ENCODE measurements at places on chromosomes 11 and 22.

DNA sequence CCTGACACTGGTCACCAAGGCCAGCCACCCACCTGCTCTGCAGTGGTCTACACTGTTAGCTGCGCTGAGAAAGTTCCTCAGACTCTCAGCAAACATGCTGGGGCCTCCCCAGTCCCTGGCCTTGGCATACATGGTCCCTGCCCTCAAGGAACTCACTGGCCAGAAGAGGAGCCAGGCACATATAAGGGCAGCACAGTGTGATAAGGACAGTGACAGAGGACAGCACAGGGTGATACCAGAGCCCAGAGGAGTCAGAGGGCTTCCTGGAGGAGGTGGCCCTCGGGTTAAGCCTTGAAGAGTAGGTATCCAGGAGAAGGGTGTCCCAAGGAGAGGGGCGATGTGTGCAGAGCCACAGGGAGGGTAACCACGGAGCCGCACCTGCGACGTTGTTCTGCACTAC is 624 bp downstream of the ART1 start:
- DNase-seq, result no peak

- DNase-seq, result no peak
These were observed 517.3 kb downstream of the BRD1 start for GRCh38 chr22:49310354-49310753.

DNA sequence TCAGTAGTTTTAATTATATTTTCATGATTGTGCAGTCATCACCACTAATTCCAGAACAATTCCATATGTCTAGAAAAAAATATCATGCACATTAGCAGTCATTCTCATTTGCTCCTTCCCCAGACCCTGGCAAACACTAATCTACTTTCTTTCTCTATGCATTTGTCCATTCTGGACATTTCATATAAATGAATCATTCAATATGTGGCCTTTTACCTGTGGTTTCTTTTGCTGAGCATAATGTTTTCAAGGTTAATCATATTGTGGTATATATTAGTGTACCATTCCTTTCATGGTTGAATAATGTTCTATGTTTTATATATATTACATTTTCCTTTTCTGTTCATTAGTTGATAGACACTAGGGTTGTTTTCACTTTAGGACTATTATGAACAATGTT is 811.1 kb upstream of the RAG2 start:
- DNase-seq, result no peak

DNA sequence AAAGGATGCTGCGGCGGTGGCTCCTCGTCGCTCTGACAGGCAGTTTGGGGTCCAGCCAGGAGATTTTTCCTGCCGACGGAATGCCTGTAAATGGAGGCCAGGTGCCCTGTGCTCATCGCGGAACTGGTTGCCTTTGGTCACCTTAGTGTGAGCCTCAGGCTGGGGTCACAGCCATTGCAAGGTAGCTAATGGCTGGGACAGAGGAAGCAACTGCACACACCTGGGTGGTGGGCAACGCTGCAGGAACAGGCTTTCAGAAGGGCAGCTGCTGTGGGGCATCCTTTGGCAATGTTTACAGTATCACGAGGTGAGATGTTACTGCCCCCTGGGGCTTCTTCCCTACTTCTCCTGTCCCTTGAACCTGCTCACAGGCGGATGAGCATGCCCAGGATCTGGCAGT is 205.5 kb downstream of the GRIK4 start:
- no peak for DNase-seq

DNA sequence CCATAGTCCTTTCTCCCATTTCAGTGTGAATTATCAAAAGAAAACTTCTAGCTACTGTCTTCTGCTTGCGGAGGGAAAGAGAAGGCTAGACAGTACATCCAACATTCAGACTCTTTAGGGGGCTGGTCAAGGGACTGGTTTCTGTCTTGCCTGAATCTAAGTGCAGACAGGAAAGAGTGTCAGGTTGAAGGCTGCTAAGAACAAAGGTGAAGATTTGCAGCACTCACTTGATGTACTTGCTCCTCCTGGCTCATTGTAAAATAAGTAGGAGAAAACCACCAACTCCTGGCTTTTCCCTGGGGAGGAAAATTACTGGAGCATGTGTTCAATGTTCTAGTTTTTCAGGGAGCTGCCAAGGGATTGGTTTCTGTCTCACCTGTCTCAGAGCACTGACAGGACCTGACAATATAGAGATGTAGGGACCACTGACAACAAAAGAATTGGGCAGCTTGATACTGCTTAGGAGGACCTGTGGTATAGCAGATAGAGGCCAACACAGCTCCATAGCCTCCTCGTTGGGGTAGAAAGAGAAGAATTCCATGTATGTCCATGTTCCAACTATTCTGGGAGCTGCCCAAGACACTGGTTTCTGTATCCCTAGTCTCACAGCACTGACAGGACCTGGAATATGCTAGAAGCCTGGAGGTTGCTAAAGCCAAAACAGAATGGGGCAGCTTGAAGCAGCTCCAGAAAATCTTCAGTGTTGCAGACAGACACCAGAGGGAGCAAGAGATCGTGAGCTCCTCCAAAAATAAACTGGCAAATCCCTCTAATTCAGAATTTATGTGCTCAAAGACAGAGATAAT is 39.7 kb upstream of the MMP12 start:
- DNase-seq, result no peak

DNA sequence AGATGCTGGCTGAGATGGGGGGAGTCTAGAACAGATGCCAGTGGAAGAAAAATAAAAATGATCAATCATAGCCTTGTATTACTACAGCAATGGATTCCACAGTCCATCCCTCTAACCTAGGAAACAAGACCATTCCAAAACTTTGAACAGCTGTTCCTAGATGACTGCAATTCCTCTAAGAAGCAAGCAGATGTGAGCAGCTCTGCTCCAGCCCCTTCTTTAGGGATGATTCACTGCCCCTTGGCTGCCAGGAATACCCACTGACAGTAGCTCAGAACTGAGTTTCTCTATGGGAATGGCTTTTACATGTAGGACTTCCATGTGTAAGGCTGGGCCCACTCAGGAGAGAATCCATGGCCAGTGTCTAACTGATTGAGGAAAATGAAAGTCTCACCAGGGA is 943.9 kb downstream of the OPCML start:
- no peak for DNase-seq

GRCh38 chr11:119166368-119167076 is 2.0 kb upstream of the NLRX1 start:
- DNase-seq, result no peak

DNA sequence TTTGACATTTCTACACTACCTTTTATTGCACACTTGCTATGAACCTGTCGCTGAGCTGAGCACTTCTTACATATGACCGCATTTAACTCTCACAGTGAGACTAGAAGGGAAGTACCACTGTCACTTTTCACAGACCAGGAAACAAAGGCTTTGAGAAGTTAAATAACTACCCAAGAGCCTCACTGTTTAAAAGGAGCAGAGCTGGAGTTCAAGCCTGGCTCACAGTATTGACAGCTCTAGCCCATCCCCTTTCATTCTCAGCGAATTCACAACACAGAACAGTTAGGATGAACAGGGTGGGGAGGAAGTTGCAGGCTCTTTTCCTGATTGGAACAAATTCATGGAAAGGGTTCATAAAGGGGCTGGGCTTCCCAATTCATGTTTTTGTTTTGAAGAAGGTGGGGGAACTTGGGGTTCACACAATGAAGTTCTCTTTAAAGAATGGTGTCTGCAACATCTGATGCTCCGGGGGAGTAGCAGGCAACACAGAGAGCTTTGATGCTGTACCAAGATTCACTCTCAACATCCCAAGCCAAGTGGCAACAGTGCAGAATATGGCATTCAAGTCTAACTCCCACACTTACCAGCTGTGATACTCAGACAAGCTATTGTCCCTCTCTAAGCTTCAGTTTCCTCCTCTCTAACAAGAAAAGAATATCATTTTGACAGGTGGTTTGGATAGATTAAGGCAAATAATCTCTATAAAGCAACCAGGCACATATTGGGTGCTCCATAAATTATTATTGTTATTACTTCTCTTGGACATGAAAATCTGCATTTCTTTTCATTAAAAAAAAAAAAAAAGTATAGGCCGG is 17.2 kb downstream of the SCGB1A1 start:
- no peak for DNase-seq
